NCI-H1436 (cell line): ENCODE measurements at places on chromosomes 12 and 14.
A peak's percentile ranks its signal among the peaks of the same experiment; 100 is the strongest.

GRCh38 chr12:50102131-50102531 is 1.7 kb upstream of the GPD1 start:
- no peak for DNase-seq

- no peak for DNase-seq
Observed at GRCh38 chr12:89597770-89598169, 71.9 kb upstream of the POC1B start.

GRCh38 chr12:72082986-72083820 is 144.6 kb downstream of the TPH2 start:
- no peak for DNase-seq

- no peak for DNase-seq
Observed at GRCh38 chr14:105116451-105117256, 51.4 kb upstream of the GPR132 start.

GRCh38 chr12:45315462-45315861 is 99.6 kb downstream of the ANO6 start:
- no peak for DNase-seq

DNA sequence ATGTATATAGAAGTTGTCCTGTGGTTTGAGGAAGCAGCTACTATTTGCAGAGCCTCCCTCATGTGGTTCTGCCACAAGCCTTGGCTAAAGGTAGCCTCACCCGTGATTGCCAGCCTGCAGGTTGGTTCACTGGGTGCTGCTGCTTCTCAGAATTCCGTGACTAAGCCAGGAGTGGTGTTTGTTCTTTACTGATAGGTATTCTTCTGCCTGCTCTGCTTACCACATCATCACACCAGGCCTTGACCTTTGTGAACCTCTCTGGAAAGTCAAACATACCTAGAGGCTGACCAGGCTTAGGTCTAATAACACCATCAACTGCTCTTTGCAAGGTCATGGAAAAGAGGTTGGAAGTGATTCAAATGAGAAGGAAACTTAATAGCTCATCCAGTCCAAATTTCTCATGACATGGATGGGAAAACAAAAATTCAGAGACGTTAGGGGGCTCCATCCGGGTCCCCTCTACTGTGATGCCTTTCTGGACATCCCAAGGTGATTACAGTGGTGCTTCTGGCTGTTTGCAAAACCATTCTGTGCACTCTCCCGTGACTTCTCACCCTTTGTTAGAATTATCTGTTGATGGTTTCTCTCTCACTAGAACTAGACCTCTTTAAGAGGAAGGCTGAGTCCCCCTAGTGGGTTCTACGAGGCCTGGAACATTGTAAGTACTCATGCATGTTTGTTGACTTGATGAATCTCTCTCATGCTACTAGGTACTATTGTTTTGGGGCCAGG is 8.5 kb upstream of the SOCS2 start:
- no peak for DNase-seq

- DNase-seq: no peak
Observed at GRCh38 chr12:12214635-12215131, 52.2 kb downstream of the LRP6 start.

DNA sequence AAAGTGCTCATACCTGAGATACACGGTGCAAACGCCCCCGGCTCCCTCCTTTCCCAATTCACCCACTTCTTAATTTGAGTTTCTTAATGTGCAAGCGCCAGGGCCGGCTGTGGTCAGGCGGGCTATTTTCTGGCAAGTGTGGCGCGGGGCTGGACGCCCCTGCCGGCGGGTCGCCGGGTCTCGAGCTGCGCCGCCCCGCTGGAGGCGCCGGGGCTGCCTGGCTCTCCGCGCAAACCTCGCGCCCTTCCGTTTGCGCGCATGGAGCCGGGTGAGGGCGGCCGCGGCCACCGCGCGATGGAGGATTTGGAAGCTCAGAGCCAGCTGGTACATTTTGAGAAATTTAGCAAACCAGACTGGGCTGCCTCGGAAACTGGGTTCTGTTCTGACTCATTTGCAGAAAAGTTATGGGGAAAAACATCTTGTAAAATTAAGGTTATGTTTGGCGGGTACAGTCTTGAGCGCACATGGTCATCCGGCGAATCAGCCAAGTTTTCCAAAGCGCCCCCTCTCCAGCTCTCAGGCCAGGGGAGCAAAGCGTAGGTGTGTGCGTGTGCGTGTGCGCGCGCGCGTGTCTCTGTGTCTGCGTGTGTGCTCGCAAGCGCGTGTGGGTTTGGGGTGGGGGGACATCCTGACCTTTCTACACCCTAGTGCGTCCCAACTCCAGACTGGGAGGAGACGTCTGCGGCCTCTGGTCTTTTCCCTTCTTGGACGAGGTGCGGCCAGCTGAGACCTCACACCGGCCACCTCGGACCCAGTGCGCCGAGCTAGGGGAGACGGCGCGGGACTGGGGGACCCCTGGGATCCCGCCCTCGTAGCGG is 6.5 kb upstream of the OTX2 start:
- DNase-seq: no peak

GRCh38 chr14:61332658-61333029 is 11.3 kb downstream of the PRKCH start:
- no peak for DNase-seq

DNA sequence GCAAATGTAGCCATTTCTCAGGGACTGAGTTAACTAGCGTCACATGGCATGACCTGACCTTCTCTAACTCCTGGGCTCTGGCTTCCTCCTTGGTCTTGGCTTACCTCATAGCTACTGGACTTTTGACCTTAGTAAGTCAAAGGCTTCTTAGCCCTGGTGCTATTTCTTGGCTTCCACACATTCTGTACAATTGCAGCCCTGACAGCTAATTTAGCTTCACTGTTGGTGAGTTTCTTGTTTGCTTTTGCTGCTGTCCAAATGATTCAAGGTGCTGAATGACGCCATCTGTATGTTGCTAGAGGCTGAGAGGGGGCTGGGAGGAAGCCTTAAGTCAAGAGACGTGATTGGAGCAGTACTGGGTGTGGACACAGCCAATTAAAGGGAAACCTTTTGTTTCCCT is 202.7 kb downstream of the PRKD1 start:
- DNase-seq: peak; percentile 23

DNA sequence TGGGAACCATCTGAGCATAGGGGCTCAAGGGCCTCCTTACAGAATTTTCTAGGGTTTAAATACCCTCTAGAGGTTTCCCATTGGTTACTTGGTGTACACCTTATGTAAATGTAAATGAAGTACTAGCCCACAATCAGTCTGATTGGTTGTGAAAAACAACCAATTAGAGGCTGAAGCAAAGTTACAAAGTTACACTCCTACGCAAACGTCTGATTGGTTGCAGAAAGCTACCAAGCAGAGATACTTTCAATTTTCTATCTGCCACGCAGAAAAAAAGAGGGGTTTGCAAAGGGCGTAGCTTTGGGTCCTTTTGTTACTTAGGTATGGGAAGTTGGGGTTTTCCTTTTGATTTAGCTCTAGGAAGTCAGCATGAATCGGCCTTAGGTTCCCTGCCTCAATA is 1.8 kb upstream of the TMEM19 start:
- DNase-seq: no peak

DNA sequence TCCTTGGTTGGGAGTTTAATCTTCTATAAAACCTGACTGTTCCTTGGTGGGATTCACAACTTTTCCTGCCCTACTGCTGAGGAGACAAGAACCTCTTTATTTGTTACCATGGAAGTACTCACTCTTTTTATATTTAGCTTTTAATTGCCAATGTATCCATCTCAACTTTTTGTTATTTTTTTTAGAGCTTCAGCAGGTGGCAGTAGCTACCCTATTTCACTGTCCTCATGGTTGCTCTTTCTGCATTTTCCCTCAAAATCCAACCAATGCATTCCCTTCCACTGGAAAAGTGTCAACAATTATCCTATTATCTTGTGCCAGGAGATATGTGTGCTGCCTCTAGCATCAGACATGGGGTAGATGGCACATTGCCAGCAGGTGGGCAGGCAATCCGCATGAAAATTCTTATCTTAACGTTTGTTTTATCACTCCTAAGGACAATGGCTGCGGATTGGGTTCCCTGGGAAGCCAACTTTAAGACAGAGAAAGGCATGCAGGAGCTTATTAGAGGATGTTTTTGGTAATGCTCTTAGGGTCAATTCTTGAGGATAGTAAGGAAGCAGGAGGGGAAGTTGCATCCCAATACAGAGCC is 406.4 kb downstream of the SNAPC1 start:
- no peak for DNase-seq
